ENCODE measurements at places on chromosomes 7 and 10. TPM values are rescaled to one million over a fixed set of nuclear protein-coding genes. Genes with fewer than 3 reads are reported as not detected.
A peak's percentile ranks its signal among the peaks of the same experiment; 100 is the strongest.

- no peak for DNase-seq
These were observed 71.4 kb downstream of the WDR37 start for GRCh38 chr10:1127629-1128028.

DNA sequence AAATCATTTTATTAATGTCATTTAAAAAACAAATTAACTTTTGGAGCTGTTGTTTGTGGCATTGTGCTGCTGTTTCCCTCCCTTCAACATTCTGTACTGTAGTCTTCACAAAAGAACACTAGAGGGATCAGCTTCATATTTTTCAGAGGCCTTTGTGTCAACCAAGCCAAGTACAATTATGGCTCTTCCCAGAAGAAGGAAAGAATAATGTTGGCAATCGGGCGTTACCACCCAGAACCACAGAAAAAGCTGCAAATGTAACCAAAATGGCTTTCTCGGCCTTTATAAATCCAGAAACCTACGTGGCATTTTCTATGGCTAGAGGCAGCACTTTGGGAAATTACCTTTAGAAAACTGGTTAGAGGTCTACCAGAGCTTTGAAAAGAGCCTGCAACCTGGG lies 98.8 kb upstream of the COL1A2 start:
- DNase-seq = no peak

The BLNK gene
- total RNA-seq = 2.4 TPM

The SLC39A12 gene
- total RNA-seq = not detected

GRCh38 chr7:36677769-36678437 lies 46.4 kb downstream of the AOAH start:
- DNase-seq = no peak

The CTTNBP2 gene
- 6.2 TPM for total RNA-seq

DNA sequence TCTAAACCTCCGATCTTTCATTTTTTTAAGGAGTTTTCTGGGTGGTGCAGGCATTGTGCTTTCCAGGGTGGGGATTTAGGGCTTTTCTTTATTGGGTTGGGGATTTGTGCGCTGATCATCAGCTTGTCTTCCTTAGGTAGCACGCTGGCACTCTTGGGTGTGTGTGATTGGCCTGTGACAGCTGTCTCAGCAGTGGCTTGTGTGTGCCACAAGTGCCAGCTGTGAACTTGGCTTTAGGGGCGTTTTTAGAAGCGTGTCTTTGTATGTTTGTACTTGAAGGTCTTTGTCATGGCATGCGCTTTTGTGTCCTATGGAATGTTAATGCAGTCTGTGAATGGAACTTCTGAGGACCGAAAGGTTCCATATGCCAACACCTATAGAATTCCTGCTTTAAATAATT lies 788 bp downstream of the AKAP9 start:
- peak; percentile 28 for DNase-seq

- no peak for DNase-seq
These were observed 42.0 kb downstream of the ANXA8 start for GRCh38 chr10:47441938-47442337.

DNA sequence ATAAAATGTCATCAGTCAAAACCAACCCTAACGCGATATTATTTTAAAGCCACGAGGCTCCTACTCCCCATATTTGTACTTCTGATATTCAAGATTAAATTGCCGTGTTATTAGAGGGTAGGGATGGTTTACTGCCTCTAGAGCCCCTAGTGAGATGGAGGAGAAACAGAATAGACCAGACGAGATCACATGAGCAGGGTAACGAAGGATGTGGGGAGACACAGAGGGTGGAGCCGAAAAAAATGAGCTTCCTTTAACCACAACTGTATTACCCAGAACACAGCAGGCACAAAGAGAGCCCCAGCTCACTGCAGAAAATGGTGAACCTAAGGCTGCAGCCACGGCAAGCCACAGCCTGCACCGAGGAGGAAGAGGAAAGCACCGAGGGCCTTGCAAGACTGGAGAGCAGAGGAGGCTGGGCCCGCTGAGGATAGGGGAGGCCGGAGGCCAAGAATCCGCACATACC lies 14.3 kb downstream of the ZC3HAV1 start:
- DNase-seq = no peak

The SLC26A4 gene
- total RNA-seq = 0.29 TPM

DNA sequence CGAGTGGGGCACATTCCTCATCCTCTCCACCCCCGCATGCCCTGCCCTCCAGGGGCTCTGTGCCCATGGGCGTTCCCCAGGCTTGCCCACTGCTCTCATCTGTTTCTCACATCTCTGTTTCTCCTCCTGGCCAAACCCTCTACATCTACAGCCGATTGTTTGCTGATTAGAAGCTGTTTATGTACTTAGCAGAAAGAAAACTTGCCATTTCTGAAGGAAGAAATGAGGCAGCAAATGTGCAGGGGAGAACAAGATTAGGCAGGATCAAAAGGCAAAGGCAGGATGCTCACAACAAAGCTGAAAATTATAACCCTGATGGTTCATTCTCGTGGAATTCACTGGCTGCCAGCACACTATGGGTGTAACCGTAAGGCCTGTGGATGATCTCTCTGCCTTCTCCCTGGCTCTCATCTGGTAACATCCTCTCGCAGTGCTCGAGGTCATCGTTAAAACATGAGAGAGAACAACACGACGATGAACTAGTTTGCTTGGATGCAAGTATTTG lies 111.6 kb upstream of the KLF14 start:
- DNase-seq = peak; percentile 48

DNA sequence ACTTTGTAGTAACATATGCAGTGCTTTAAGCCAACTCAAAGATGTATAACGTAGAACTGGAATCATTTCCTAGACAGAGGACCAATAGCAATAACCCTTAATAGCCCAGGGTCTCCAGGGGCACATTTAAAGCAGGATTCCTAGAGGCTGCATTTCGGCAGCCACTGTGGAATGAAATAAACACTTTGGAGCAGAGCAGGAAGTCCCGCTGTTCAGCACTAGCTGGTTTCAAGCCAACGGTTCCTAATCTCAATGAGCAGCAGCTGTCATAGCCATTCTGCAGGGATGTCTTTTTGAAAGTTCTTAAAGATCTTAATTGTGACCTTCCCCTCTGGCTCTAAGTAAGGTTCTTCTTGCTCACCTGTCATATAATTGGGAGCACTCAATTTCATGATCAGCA lies 18.4 kb upstream of the MACROH2A2 start:
- no peak for DNase-seq

DNA sequence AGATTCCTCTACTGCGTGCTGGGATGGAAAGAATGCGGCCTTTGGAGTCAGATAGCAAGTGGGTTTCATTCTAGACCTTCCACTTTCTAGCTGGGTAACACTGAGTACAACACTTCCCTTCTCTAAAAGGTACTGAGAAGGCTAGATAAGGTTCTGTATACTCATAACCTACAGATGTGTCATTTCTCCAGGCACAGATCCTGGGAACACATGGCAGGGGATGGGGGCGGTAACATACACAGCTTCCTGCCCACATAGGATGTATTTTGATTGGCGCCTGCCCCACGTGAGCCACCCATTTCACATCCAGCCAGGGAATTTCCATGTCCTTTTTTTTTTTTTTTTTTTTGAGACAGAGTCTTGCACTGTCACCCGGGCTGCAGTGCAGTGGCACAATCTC lies 31.8 kb downstream of the KLRG2 start:
- no peak for DNase-seq

The ADAMTS14 gene
- total RNA-seq = 1.0 TPM

- no peak for DNase-seq
These were observed 106.8 kb downstream of the ZMYND11 start for GRCh38 chr10:241966-242643.

- DNase-seq = no peak
These were observed 731.8 kb downstream of the PHTF2 start for GRCh38 chr7:78530351-78530750.

The SLIT1 gene
- not detected for total RNA-seq

DNA sequence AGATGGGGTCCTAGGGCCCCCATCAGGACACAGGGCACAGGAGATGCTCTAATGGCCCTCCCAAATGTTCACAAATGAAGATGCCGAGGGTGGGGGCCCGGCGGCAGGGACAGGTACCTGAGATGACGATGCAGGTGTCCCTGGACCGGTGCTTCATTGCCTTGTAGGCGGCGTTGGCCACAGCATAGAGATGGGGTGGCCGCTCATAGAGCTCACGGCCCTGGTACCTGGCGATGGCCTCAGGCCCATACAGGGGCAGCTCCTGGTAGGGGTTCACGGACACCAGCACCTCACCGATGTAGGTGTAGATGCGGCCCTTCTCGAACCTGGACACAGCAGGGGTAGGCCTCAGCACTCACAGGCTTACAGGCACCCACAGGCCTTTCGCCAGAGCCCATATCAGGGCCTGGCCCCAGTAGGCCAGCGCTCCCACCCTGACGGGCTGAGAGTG lies 2.0 kb downstream of the MYO1G start:
- no peak for DNase-seq

- no peak for DNase-seq
These were observed 494 bp upstream of the HERC4 start for GRCh38 chr10:68075550-68076004.

The UTF1 gene
- not detected for total RNA-seq

GRCh38 chr7:73960548-73960947 lies 67.4 kb upstream of the ELN start:
- DNase-seq = no peak

DNA sequence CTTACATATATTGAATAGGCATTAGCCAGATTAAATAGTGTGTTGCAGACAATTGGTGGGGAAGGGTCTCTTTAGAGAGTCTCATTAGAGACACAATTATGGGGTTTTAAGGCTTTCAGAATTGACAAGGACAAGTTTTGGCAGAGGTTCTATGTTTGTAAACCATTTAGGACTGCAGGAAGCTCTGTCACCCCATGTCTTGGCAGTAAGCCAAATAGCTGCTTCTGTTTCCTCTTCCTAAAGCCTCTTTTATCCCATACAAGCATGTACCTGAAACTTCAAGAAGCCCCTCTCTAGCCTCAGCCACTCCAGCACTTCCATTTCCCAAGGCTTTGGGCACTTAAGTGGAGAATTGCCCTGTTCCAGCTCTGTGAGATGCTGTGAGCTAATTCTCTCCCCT lies 21.8 kb upstream of the LRRC4 start:
- DNase-seq = no peak

GRCh38 chr10:515674-516073 lies 173.8 kb downstream of the DIP2C start:
- DNase-seq = no peak

GRCh38 chr10:71211053-71211452 lies 1.3 kb upstream of the UNC5B start:
- no peak for DNase-seq

- DNase-seq = no peak
These were observed 94.5 kb downstream of the MMRN2 start for GRCh38 chr10:86862786-86863483.

- peak; percentile 72 for DNase-seq
These were observed 9.4 kb downstream of the ELFN1 start for GRCh38 chr7:1679326-1679965.

The RARRES2 gene
- 9.8 TPM for total RNA-seq

GRCh38 chr7:150803161-150803860 lies 2.7 kb downstream of the TMEM176A start:
- no peak for DNase-seq

DNA sequence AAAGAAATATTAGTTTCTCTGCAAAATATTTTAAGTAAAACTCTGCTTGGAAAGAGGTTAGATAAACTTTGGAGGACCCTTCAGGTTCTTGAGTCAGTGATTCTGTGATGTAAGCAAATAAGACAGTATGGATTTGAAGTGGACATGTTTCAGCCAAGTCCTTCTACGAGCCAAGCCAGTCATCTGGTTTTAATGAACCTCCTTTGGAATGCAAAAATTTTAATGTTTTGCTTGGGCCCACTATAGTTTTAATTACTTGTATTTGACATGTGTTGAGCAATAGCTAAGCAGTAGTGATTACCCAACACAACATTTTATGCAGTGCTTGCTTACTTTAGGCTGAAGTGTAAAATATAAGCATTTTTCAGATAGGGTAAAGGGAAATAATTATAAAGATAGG lies 296.3 kb upstream of the SEMA3D start:
- DNase-seq = no peak

The CLDN4 gene
- total RNA-seq = 278 TPM

The ELFN1 gene
- 1.8 TPM for total RNA-seq

The LRIT1 gene
- total RNA-seq = not detected

The FAM241B gene
- 0.34 TPM for total RNA-seq

The GATA3 gene
- 145 TPM for total RNA-seq

DNA sequence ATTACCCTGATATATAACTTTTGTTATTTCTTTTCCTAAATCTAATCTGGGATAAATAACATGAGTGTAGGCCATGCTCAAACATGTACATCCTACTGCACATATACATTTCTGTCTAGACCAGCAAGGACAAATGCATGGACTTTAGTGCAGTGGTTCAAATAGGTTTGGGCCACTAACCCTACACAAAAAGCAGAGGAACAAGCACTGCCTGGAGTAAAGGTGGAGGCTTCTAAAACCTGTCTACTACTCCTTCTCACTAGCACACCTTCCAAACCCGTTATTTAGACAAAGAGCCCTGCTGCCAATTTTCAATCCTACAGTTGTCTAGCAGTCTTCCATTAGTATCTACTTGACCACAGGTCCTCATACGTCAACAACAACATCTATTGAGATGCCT lies 34.8 kb downstream of the SGCE start:
- no peak for DNase-seq

DNA sequence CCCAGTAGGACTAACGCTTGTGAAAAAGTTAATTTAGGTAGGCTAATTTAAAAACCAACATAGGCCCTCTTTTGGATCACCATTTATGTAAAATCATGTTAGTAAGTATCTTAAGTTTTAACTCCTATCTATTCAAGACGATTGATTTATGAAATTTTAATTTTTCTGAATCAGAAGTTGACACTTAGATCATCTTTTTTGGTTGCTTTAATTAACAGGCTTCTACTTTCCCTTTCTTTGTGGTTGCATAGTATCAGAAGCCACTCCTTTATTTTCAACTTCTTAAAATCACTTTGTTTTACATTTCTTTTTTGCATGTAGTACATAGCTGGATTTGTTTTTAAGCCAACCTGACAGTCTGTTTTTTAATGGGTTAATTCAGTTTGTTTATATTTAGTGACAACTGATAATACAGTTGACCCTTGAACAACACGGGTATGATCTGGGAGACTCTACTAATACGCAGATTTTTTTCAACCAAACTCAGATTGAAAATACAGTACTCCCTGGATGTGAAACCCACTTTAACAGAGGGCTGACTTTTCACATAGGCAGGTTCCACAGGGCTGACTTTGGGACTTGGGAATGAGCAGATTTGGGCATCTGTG lies 69.7 kb upstream of the SYPL1 start:
- no peak for DNase-seq

- DNase-seq = no peak
These were observed 218.3 kb upstream of the AKR1E2 start for GRCh38 chr10:4607681-4608080.

- DNase-seq = no peak
These were observed 54.0 kb downstream of the ANK3 start for GRCh38 chr10:60335708-60336107.

- no peak for DNase-seq
These were observed 272.3 kb upstream of the SEMA3C start for GRCh38 chr7:81190997-81191768.

The GDF2 gene
- not detected for total RNA-seq

The AKR1D1 gene
- total RNA-seq = not detected

The OGDHL gene
- not detected for total RNA-seq

- DNase-seq = peak; percentile 19
These were observed 107.3 kb downstream of the SNX10 start for GRCh38 chr7:26398756-26399509.
